ENCODE measurements at places on chromosomes 7 and 10. TPM values are rescaled to one million over a fixed set of nuclear protein-coding genes. Genes with fewer than 3 reads are reported as not detected.

DNA sequence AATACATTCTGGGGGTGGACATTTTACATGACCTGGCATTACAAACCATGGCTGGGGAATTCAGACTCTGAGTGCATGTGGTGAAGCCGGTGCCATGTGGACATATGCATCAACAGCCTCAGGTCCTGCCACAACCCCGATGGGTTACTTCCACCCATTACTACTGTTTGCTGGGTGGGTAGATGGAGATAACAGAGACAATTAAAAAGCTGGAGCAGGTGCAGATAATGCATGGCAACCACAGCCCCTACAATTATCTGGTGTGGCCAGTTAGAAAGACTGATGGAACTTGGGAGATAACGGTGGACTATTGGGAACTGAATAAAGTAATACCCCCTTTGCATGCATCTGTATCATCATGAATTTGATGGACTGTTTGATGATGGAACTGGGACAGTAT is 21.6 kb upstream of the ADAMTS14 start:
- no peak for DNase-seq
- no peak overlapping the region for H3K4me3 ChIP-seq
- H3K4me1 ChIP-seq = no peaks in the 10 kb centered on the region
- no peak overlapping the region for H3K27ac ChIP-seq
- no peaks in the 10 kb centered on the region for H3K27me3 ChIP-seq

DNA sequence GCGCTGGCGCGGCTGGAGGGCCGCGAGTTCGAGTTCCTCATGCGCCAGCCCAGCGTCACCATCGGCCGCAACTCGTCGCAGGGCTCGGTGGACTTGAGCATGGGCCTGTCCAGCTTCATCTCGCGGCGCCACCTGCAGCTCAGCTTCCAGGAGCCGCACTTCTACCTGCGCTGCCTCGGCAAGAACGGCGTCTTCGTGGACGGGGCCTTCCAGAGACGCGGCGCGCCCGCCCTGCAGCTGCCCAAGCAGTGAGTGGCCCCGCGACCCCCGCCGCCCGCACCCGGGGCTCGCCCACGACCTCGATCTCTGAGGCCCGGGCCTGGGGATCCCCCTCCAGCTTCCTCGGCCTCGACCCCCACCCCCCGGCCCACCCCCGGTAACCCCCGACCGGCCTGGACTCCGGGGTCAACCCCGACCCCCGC is 537 bp downstream of the FOXK1 start:
- peak overlapping the region; percentile 51 for H3K27ac ChIP-seq
- peaks cover 18% of the 10 kb centered on the region for H3K4me1 ChIP-seq
- peak overlapping the region; percentile 91 for H3K4me3 ChIP-seq

Gene HYAL4
- total RNA-seq = not detected

Gene PRLHR
- not detected for total RNA-seq

DNA sequence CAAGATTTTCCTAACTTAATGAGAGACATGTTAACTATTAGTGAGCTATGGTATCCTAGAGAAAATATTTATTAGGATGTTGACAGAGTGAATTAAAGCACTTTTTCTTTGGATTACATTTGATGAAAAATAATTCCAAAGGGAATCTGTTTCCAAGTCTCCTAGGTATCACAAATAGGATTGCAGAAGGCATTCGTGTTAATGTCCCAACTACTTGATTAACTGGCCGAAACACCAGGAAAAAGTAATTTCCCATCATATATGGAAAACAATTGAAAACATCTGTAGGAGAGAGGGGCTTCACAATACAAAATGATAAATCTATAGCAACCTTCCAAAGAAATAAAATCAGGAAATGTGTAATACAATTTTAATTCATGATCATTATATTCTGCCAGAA is 406.7 kb downstream of the PARD3 start:
- H3K36me3 ChIP-seq = no peaks in the 10 kb centered on the region
- no peak overlapping the region for H3K27ac ChIP-seq
- no peak for DNase-seq
- no peak overlapping the region for H3K4me3 ChIP-seq

- H3K4me1 ChIP-seq = peaks cover 12% of the 10 kb centered on the region
- peak overlapping the region; percentile 1 for H3K27ac ChIP-seq
- no peak for DNase-seq
- H3K36me3 ChIP-seq = peaks cover 5% of the 10 kb centered on the region
Observed at GRCh38 chr7:66679633-66680244, 51.1 kb downstream of the KCTD7 start.

DNA sequence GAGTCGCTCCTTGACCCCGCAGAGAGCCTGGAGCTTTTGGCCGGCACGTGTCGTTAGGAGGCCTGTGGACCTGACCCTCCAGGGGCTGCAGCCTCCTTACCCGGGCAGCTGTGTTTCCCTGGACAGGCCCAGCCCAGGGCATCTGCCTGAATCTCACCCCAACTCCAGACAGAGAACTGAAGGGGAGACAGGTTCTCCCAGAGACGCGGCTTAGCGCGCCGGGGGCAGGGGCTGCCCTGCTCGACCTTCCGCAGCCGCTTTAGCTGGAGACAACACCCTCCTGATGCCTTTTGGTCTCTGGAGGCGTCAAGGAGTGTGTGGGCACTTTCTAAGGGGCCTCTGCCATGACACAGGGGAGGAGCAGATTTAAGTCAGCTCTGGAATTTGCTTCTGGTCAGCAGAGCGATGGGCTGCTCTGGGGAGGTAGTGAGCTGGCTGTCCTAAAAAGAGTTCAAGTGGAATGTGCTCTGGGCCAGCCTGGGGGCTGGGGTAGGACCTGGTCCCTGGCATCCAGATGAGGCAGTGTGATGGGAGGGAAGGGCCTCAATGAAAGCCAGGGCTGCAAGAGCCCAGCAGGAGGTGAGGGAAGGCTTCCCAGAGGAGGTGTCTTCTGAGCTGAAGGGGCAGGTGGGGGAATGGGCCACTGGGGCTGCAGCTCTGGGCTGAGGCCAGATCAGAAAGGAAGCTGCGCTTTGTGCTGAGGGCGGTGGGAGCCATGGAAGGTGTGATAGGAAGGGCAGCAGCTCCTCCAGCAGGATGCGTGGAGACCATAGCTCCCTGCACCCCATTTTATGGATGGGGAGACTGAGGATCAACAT is 5.8 kb downstream of the GRIFIN start:
- peaks cover 21% of the 10 kb centered on the region for H3K27me3 ChIP-seq
- no peak overlapping the region for H3K4me3 ChIP-seq
- DNase-seq = no peak
- no peaks in the 10 kb centered on the region for H3K36me3 ChIP-seq
- H3K27ac ChIP-seq = no peak overlapping the region

Gene SVIL
- 8.3 TPM for total RNA-seq

- H3K27ac ChIP-seq = no peak overlapping the region
- H3K4me3 ChIP-seq = no peak overlapping the region
- peaks cover 8% of the 10 kb centered on the region for H3K27me3 ChIP-seq
- H3K4me1 ChIP-seq = no peaks in the 10 kb centered on the region
Observed at GRCh38 chr10:7090529-7090928, 320.3 kb downstream of the SFMBT2 start.

Gene NODAL
- not detected for total RNA-seq

Gene ZNF438
- 3.9 TPM for total RNA-seq

DNA sequence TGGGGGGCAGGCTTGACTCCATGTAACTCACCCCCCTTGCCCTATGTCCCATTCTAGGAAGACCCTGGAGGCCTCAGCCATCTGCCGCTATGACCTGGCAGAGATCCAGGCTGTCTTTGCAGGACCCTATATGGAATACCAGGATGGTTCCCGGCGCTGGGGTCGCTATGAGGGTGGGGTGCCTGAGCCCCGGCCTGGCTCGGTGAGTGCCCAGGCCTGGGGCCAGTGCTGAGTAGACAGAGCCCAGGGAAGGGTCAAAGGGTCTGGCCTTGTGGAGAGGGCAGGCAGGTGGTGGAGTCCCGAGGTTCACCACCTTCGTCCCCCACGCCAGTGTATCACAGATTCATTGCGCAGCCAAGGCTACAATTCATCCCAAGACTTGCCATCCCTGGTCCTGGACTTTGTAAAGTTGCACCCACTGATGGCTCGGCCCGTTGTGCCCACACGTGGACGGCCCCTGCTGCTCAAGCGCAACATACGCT is 7.5 kb downstream of the MRPL43 start:
- H3K36me3 ChIP-seq = no peaks in the 10 kb centered on the region
- H3K4me1 ChIP-seq = no peaks in the 10 kb centered on the region
- no peak overlapping the region for H3K27ac ChIP-seq
- no peak for DNase-seq

DNA sequence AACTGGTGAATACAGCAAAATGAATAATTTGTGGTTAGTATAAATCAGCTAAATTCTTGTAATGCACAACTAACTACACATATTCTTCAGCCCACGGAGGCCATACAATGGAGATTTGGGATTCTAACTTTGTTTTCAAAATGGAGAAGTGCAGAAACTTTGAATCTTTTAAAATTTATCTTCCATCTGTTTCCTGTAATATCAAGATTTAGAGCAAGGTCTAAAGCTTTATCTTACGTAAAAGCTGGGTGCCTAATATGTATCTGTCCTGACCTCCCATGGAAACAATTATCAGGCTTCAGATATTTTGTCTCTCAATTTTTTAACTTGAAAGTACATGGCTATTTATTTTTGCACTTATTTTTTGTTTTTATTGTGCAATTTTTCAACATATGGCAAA is 5.0 kb upstream of the AHR start:
- H3K4me1 ChIP-seq = peaks cover 14% of the 10 kb centered on the region
- no peak overlapping the region for H3K27ac ChIP-seq
- peaks cover 17% of the 10 kb centered on the region for H3K36me3 ChIP-seq
- no peaks in the 10 kb centered on the region for H3K27me3 ChIP-seq
- H3K4me3 ChIP-seq = no peak overlapping the region

DNA sequence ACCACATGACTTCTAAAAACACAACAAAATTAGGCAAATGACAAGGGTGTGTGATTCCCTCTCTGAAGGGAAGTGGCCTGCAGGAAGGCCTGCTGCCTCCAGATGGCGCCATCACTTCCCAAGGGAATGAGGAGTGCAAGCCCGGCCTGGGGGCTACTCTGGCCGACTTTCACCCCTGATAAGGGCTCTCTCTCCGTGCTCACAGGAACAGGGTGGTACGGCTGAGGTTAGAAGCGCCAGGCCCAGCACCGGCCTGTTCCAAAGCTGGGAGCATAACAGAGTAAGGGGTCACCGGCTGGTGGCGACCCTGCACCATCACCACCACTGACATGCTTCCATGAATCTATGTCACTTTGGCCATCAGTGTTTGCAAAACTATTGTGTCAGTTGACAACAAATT is 13.1 kb downstream of the RBP3 start:
- H3K36me3 ChIP-seq = no peaks in the 10 kb centered on the region
- no peak for DNase-seq
- H3K27me3 ChIP-seq = peaks cover 4% of the 10 kb centered on the region
- no peak overlapping the region for H3K4me3 ChIP-seq
- H3K4me1 ChIP-seq = no peaks in the 10 kb centered on the region
- no peak overlapping the region for H3K27ac ChIP-seq

DNA sequence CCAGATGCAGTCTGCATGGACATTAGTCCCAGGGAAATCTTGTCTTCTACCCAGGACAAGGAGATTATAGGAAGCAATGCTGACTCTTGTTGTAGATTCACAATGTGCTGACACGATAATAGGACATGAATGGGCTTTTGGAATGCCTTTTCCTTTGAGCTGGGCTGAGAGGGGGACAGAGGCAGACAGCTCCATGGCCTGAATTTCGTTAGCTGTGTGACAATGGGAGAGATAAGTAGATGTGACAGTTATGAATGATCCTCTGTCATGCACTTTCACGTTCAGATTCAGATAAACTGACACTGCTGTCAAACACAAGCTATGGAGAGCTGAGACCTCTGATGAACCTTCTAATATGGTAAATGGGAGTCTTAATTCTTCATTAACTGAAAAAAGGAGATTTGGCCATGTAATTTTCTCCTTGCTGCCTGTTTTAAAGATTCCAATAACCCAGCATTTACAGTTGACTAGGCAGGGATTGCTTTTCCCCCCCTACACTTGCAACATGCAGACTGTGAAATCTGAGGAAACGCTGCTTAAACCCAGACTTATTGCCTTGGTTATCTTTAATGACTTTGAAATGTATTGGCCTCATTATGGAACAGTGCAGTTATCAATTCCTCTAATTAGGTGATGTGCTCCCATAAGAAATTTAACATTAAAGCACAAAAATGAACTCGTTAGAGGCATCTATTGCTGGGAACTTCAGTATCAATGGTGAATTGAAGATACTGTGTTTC is 669.3 kb downstream of the AUTS2 start:
- DNase-seq = no peak
- H3K4me3 ChIP-seq = no peak overlapping the region
- no peak overlapping the region for H3K27ac ChIP-seq
- peaks cover 16% of the 10 kb centered on the region for H3K27me3 ChIP-seq

Gene LRIT1
- total RNA-seq = not detected

Gene GCK
- total RNA-seq = 0.30 TPM

DNA sequence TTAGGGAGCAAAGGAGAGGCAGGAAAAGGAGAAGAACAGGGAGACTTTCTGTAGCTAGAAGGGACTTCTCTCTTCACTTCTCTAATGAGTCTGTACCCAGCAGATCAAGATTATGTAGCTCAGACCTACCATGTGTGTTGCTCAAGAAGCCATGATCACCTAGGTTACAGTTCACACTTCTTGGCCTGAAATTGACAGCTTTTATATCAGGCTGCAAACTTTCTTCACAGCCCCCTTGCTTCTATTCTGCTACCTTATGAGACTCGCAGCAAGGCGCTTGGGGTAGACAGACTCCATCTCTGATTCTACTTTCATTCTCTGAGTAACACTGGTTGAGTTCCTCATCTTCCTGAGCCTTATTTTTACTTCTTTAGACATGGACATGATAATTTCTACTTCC is 19.6 kb upstream of the GIMAP2 start:
- peak overlapping the region; percentile 89 for H3K27ac ChIP-seq
- peaks cover 25% of the 10 kb centered on the region for H3K36me3 ChIP-seq
- no peak for DNase-seq
- peaks cover 81% of the 10 kb centered on the region for H3K4me1 ChIP-seq
- no peak overlapping the region for H3K4me3 ChIP-seq

DNA sequence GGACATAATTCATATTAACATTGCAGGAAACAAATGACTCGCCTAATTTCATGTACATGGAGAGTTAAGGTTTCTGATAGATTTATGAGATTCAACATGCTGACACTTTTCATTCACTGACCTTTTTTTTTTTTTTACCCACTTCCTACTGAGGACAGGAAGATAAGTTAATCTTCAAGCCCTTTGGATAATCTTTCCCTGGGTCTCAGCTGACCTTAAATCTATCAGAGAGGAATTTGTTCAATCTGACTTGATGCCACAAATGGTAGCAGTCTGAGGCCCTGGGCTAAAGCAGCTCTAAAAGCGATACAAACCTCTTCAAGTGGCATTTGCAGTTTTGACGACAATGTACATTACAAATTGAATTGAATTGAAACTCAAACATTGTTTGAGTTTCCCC is 493.3 kb upstream of the SORCS1 start:
- no peaks in the 10 kb centered on the region for H3K36me3 ChIP-seq
- H3K4me1 ChIP-seq = peaks cover 1% of the 10 kb centered on the region
- DNase-seq = no peak

DNA sequence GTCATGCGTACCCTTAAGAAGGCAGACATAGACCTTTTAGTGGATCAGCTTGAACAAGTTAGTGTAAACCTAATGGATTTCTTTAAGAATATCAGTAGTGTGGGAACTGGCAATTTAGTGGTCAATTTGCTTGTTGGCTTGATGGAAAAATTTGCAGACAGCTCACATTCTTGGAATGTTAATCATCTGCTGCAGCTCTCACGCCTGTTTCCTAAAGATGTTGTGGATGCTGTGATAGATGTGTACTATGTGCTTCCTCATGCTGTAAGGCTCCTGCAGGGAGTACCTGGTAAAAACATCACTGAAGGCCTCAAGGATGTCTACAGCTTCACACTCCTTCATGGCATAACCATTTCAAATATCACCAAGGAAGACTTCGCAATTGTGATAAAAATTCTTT is 103.4 kb downstream of the ABCA13 start:
- H3K27ac ChIP-seq = no peak overlapping the region
- peaks cover 3% of the 10 kb centered on the region for H3K27me3 ChIP-seq
- no peak overlapping the region for H3K4me3 ChIP-seq
- no peaks in the 10 kb centered on the region for H3K36me3 ChIP-seq
